Testis (tissue), 5 donors: ENCODE measurements at places on chromosomes 2 and 18. TPM values are rescaled to one million over a fixed set of nuclear protein-coding genes. Genes with fewer than 3 reads are reported as not detected.

- no peak overlapping the region for H3K4me3 ChIP-seq
- no peaks in the 10 kb centered on the region for H3K4me1 ChIP-seq
- H3K36me3 ChIP-seq: no peaks in the 10 kb centered on the region
- H3K27me3 ChIP-seq: no peaks in the 10 kb centered on the region
Measured at GRCh38 chr2:23469142-23469540, 84.2 kb downstream of the KLHL29 start.

- H3K4me3 ChIP-seq: no peak overlapping the region
- H3K36me3 ChIP-seq: no peaks in the 10 kb centered on the region
- DNase-seq: no peak
- no peaks in the 10 kb centered on the region for H3K27me3 ChIP-seq
- no peaks in the 10 kb centered on the region for H3K4me1 ChIP-seq
Measured at GRCh38 chr2:212901604-212902275, 249.7 kb downstream of the IKZF2 start.

GPR39 gene
- total RNA-seq: 2.7 TPM

DNAJC5G gene
- 57.9 TPM for total RNA-seq

DNA sequence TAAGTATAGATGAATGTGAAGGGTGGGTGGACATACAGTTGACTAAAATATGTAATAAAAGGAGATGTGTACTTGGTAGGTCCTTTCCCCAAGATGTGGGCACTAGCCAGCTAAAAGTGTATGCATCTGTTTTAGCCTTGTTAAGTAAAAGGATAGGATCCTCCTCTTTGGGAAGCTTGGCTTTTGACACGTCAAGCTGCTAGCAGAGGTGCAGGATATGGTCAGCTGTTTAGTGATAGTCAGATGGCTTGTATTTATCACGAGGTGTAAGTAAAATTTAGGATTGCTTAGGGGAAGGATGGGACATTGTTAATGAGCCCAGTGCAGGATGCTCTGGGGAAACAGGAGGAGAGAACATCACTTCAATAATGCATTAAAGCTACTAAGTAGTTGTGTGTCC is 1.5 kb downstream of the MFSD6 start:
- DNase-seq: no peak
- H3K27me3 ChIP-seq: no peaks in the 10 kb centered on the region
- peaks cover 3% of the 10 kb centered on the region for H3K4me1 ChIP-seq
- no peaks in the 10 kb centered on the region for H3K36me3 ChIP-seq
- H3K4me3 ChIP-seq: no peak overlapping the region

CNNM4 gene
- total RNA-seq: 18.4 TPM

GRCh38 chr2:201267278-201268030 is 7.1 kb downstream of the CASP8 start:
- no peaks in the 10 kb centered on the region for H3K4me1 ChIP-seq

GRCh38 chr2:64540615-64541014 is 16.5 kb downstream of the AFTPH start:
- no peak overlapping the region for H3K4me3 ChIP-seq
- no peaks in the 10 kb centered on the region for H3K27me3 ChIP-seq
- DNase-seq: no peak

DNA sequence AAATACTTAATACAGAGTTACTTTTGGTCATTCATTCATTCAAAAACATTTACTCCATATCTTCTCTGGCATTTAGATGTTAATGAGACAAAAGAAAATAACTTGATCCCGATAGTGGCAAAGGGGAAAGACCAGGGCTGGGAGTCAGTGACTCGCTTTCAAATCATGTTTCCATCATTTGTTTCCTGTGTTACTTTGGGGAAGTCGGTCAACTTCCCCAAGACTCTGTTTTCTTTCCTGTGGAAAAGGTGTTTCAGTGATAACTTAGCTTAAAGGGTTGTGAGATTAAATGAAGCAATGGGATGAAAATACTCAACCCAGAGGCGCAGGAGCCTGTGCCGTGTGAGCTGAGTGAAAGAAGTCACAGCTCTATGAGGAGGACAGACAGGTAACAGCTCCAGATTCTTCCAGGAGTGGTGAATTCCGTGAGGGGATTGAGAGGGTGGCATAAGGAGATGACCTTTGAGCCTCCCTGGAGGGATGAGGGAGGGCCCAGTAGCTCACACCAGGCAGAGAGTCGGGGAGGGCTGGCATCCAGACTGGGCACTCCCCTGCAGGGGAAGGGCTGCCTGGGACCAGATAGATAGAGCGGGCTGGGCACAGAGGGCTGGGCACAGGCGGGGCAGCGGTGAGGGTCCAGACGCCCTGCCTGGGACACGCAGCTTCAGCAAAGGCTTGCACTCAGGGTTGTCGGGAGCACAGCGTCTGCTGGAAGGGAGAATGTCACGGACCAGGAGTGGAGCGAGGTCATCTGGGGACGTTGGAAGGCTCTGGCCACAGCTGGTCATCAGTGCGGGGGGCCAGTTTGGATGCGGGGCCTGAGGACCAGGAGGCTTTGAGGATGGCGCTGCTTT is 70.1 kb downstream of the TSHZ1 start:
- peaks cover 7% of the 10 kb centered on the region for H3K4me1 ChIP-seq
- H3K4me3 ChIP-seq: no peak overlapping the region
- H3K36me3 ChIP-seq: no peaks in the 10 kb centered on the region
- no peak overlapping the region for H3K27ac ChIP-seq
- no peak for DNase-seq
- H3K27me3 ChIP-seq: no peaks in the 10 kb centered on the region

PARD6G gene
- total RNA-seq: 7.5 TPM
